Left lobe of liver (tissue), 2 donors: ENCODE measurements at places on chromosomes 7 and 10.

DNA sequence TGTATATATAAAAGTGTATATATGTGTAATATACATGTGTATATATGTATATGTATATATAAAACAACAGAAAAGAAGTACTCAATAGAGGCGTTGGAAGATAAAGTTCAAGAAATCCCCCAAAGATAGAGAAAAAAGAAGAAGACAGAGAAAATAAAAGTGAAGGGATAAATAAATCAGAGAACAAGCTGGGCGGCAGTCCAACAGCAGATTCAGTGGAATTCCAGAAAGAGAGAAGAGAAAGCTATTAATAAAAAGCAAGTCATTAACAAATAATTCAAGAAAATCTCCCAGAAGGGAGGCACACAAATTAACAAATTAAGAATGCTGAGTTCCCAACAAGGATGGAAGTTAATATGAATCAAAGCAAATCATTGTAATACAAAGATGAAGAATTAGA lies 59.3 kb upstream of the RNF148 start:
- no peak for DNase-seq

GRCh38 chr10:33414841-33415240 lies 80.4 kb upstream of the NRP1 start:
- DNase-seq = no peak

GRCh38 chr7:103679151-103680132 lies 233.4 kb upstream of the SLC26A5 start:
- DNase-seq = no peak

DNA sequence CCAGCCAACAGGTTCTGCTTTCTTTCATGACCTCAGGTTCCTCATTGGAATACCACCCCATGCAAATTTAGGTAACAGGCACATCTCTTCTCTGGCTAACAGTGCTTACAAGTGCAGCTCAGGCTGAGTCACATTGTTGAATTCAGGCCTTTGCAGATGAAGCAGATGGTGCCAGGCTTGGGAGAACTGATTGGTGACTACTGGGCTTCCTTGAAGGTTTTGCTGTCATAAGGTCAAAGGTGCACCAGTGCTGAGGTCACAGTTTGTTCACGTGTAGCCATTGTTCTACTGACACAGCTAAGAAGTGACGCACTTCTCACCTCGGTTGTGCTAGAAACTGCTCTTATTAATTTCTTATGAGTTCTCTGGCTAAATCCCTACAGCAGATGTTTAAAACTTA lies 128.6 kb upstream of the BMPER start:
- no peak for DNase-seq

DNA sequence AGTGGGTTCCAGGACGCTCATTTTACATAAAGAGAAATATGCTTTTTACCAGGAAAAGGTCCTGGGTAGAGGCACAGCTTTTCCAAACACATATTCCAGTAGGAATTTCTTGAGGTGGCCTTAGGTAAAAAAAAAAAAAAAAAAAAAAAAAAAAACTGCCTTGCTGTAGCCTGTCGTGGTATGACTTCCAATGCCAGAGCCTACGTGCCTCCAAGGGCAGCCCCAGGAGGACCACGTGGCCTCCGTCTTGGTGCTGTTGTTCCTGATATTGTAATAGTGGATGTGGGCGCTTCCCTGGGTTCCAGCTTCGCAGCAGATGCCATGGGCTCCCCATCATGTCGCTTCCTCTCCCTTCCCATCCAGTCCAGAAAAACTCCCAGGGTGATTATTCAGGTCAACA lies 49.3 kb downstream of the PRKAG2 start:
- DNase-seq = no peak

DNA sequence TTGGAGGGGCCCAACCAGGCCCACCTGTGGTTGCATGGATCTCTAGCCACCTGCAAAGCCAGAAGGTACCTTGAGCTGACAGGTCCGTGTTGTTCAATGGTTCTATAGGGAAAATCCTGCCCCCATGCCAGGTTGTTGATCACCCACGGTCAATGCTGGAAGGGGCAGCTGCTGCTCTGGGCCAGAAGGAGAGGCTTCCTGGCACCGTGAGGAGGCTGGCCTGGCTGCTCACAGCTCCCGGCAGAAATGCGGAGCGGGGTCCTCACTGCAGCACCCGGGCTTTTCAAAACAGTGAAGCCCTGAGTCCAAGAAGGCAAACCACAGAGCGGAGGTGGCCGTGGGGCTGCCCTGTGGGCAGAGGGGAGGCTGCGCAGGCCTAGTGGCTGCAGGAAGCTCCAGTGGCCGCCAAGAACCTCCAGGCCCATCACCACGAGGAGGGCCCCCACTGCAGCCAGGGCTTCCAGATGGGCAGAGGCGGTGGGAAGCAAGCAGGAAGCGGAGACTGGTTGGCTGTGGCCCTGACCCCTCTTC lies 25.0 kb upstream of the GPR146 start:
- no peak for DNase-seq

DNA sequence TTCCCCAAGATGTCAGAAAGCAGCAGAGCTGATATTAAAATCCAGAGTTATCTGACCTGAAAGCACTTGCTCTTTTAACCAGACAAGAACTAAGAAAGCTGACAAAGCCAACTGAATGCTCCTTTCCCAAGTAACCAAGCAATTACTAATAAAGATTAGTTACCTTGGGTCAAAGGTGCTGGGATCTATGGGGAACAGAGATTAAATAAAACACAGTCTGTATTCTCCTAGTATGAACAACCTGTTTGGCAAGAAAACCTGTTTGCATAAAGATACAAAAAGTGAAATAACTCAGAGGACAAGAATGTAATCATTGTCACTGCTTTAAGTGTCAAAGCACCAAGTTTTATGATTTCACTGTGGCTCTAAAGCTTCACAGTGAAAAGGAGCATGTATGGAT lies 35.7 kb downstream of the ITPRID1 start:
- no peak for DNase-seq

- no peak for DNase-seq
Observed at GRCh38 chr7:141001546-141001945, 13.2 kb downstream of the MRPS33 start.

GRCh38 chr10:85787881-85788280 lies 578.7 kb downstream of the GRID1 start:
- DNase-seq = no peak

- no peak for DNase-seq
Observed at GRCh38 chr7:24340727-24341126, 56.7 kb downstream of the NPY start.

- DNase-seq = no peak
Observed at GRCh38 chr10:85888004-85888403, 478.6 kb downstream of the GRID1 start.

GRCh38 chr10:127259347-127259746 lies 63.0 kb upstream of the INSYN2A start:
- DNase-seq = no peak

- DNase-seq = no peak
Observed at GRCh38 chr7:91086200-91086599, 178.0 kb upstream of the FZD1 start.

DNA sequence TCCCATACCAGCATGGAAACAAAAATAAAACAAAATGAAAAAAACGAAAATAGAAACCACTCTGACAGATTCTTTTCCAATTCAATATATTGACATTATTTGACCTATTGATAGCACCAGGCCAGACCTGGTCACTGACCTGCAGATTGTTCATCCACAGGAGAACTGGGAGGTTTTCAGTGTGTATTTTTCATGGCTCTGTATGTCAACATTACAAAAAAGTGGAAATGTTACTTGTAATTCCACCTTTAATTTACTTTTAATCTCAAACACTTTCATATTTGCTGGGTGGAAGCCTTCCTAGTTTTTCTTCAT lies 2.9 kb downstream of the HKDC1 start:
- no peak for DNase-seq

DNA sequence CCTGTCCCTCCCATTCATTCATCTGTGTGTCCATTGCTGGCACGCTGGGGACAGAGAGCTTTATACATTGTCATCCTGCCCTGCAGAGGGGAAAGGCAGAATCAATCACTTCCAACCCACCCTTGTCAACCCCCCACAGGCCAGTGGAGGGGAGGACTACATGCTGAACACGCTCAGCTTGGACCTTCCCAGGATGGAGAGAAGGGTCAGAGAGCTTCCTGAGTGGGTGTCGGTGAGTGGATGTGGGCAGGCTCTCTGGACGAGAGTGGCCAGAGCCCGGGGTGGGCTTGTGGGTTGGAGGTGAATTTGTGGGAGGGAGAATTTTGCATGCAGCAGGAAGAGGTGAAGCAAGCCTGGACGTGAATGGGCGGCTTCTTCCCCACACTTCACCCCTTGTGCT lies 93.9 kb downstream of the DNAJB6 start:
- no peak for DNase-seq

DNA sequence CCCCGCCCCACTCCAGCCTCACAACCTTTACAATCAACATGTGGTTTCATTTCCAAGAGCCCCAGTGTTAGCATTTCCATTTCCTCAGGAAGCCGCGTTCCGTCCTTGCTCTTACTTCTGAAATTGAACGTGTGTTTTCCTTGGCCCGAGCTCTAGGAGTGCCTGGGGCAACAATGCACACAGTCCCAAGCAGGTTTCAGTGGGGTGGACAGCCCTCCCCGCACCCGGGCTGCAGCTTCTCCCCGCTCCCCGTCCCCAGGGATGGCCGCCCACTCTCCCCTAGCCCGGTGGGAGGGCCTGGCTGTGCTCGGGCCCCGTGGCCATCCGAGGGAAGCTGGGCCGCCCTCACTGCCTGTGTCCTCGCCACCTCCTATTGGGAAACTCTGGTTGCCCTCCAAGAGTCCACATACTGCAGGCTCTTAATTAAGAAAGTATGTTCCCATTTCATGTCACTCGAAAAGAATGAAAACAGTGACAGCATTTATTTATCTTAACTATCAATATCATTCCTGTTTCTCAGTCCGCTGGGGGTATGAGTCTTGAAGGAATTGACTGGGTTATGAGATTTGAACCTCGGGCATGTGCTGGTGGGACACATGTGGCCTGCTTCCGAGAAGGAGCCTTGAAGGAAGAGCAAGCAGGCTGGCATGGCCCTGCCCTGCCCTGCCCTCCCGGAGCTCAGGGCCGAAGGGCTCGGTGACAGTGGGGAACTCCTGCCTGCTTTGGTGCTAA lies 163.8 kb downstream of the GRK5 start:
- no peak for DNase-seq

GRCh38 chr10:71630168-71630567 lies 89.4 kb downstream of the C10orf105 start:
- no peak for DNase-seq

DNA sequence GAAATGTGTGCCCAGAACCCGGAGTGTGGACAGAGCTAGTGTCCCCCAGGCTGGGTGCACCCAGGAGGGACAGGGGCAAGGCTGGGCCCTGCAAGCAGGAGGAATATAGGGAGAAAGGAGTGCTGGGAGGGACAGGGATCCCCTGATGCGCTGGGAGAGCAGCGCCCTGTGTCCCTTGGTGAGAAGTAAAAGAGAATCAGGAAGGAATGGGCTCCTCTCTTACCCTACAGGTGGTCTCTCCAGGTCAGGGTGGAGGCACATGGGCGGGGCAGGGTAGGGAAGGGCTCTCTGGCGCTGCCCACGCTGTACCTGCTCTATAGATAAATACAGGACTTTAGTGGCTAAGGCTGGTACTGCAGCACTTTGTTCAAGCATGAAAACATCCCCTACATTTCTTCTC lies 753.8 kb downstream of the GRID1 start:
- no peak for DNase-seq

DNA sequence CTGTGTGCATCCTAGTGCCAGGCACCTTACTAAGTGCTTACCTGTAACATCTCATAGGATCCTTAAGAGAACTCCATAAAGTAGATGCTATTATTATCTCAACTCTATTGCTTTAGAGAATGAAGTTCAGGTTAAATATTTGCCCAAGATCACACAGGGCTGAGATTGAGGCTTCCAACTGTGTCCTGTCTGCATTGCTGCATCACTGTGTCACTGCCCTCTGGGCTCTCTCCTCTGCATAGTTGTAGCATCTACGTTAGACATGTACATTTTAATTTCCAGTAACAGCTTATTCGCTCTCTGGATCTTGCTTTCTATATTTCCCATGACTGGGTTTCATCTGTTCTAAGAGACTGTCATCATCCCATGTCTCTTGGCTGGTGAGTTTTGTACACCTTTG lies 63.6 kb upstream of the FZD8 start:
- DNase-seq = no peak

DNA sequence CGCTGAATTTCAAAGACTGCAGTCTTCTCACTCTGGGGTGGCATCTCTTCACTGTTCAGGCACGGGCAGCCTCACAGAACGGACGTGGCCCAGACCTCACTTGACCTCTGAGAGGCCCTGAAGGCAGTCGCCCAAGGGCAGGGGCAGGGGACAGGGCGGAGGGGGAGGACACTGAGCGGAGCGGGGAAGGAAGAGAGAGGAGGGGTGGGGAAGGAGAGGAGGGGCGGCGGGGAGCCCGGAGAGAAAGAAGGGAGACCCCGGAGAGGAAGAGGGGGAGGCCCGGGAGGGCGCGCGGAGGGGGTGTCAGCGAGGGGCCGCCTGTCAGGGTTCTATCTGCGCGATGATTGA lies 58.7 kb upstream of the COMTD1 start:
- DNase-seq = no peak

DNA sequence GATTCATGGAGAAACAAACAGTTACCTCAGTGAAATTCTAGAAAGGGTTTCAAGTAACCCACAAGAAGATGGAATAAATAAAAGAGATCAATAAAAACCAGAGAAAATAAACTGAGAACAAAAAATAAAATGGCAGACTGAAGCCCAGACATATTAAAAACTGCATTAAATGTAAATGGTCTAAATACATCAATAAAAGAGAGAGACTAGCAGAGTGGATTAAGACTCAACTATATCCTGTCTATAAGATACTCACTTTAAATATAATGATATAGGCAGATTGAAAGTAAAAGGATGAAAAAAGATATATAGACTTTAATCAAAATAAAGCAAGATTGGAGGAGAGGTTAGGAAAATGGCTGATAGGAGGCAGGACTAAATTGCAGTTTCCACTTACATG lies 18.8 kb upstream of the EBF3 start:
- no peak for DNase-seq

DNA sequence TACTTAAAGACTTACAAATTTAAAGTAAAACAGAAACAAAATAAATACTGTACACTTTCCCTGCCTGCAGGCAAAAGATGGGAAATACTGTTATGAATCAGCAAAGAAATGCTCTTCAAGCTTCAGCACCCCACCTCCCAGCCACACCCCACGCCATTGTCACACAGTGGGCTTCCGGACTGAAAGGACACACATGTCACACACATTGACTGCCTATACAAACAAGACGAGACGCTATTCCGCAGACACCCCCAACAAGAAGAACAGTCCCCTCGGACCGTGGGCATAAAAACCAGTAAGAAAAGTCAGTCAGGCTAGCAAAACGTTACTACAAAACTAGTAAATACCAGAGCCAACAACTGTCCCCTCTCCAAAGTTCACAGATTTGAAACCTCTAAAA lies 22.2 kb upstream of the PARP12 start:
- no peak for DNase-seq
